Gastroesophageal sphincter (tissue), 4 donors: ENCODE measurements at places on chromosomes 3 and 15.

DNA sequence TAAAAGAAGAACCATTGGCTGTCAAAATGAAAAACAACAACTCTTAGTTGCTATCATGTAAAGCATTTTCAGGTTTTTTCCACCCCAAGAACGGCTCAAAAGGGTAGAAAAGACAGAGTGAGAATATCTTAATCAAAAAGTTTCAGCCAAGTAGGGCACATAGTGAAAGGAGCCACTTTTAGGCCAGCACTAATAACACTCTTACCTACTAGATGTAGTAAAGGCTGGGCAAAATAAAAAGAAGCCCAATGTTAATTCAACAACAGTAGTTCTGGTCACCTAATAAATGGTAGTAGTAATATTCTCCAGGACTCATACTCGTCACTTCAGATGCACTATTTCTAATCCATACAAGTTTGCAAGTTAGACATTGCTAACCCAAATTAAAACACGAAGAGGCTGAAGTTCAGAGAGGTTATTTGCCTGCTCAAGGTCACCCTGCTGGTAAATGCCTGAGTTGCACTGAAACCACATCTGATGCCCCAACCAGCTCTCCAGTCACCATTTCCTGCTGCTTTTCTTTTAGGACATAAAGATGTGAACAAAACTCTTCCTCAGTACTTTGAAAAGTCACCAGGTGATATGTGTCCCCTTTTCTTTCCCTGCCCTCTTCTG, 7.5 kb downstream of the GOLIM4 start:
- ATAC-seq = no peak

GRCh38 chr3:37173806-37174205, 576 bp downstream of the LRRFIP2 start:
- no peak for ATAC-seq

GRCh38 chr3:142057331-142057725, 92.0 kb downstream of the TFDP2 start:
- ATAC-seq = no peak

- ATAC-seq = no peak
Measured at GRCh38 chr15:74202452-74203401, at the start of gene STRA6. TSS of gene STRA6 (minus strand) at chr15:74202787. CDS start at chr15:74202267, 520 bp downstream.

DNA sequence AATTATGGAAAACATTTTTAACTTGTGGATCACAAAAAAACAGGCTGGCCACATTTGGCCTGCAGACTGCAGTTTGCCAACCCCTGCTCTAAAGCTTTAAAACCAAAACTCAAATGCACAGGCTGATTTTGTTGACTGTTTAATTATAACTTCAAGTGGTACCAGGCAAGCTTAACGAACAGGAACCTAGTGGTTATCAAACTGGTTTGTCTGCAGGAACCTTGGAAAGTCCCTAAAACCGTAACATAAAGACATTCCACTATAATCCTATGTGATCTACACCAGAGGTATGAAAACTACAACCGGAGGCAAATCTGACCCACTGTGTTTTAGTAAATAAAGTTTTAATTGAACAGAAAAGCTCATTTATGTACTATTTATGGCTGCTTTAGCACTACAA, 52.4 kb downstream of the TBL1XR1 start:
- no peak for ATAC-seq

DNA sequence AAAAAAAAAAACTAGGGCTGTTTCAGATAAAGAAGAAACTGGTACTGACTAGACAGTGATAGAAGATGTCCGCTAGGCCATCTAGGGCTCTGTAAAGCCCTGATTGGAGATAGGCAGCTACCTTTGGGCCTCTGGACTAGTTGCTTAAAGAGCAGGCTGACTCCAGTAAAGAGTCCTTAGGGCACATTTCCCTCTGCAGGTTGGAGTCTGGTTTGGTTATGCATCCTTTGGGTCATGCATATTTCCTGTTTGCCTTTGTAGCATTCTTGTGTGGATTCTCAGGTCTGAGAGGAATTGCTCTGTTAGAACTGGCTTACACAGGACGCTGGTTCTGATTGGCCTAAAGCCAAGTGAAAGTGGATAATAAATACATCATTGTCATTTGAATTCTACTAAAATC, 165.5 kb upstream of the LRRN1 start:
- no peak for ATAC-seq

GRCh38 chr15:38535491-38536200, 29.0 kb downstream of the RASGRP1 start:
- ATAC-seq = peak; percentile 39

DNA sequence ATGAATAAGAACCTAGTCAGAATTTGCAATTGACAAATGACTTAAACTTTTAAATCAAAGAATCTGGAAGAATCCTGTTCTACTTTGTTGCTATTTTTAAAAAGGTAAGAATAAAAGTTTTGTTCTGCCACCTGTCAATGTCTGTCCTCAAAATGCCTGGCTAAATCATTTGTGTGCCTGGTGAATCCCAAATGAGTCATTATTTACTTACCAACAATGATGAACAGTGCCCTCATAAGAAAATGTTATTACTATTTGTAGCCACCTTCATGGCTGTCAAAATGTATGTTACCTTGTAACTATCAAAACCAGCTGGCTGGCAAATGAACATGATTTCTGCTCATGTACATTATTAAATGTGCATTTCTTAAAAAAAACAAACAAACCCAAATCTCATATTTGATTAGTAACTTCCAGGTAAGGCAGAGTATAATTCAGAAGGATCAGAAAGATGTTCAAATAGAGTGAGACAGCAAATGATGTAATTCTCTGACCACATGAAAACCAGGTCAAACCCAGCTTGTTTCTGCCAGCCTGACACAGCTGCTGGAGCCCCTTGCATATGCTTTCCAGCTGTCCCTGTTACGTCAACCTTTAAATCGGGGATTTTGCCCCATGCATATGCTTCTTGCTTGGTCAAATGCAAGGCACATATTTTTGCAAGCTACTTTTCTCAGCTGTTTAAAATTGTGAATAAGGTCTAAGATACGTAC, 137.9 kb downstream of the SSR3 start:
- no peak for ATAC-seq

DNA sequence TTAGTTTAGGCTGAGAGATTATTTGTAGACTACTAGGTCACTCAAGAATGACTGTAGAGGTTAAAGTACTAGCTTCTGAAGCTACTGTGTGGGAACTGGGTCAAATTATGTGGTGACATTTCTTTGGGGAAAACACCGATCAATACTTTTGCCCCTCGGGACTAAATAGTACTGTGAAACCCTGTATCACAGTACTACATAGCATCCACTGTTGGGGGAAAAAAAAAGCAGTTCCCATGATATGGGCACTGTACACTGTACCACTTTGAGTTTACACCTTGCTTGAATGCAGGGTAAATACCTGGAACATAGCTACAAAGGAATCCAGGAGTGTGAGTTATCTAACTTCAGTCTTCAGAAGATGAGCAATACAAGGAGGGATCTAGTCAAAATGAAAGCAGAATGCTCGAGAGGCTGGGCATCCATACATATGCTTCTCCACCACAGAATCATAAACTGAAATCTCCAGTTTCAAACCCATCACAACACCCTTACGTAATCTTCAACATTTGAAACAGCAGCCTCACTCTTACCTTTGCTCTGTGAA, 311.4 kb downstream of the UNC13C start:
- ATAC-seq = no peak

GRCh38 chr15:31031471-31032067, 40.1 kb upstream of the MTMR10 start:
- ATAC-seq = no peak

GRCh38 chr3:148957586-148957985, 33.8 kb upstream of the GYG1 start:
- ATAC-seq = no peak

- ATAC-seq = peak; percentile 60
Measured at GRCh38 chr15:77024273-77025082, 29.6 kb downstream of the PSTPIP1 start.

- no peak for ATAC-seq
Measured at GRCh38 chr15:59456114-59456513, 18.1 kb downstream of the FAM81A start.

- peak; percentile 63 for ATAC-seq
Measured at GRCh38 chr3:171173736-171174135, 147.2 kb upstream of the SLC2A2 start.

DNA sequence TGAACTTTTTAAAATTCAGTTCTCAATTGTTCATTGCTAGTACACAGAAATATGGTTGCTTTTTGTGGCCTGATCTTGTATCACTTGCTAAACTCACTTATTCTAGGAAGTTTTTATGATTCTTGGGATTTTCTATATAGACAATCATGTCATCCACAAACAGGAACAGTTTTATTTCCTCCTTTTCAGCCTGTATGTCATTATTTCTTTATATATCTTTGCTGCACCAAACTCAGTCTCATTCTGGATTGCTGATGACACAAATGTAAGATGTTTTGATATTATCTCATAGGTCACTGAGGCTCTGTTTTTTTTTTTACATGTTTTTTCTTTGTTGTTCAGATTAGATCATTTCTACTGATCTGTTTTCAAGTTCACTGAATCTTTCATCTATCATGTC, 71.7 kb downstream of the TTBK2 start:
- no peak for ATAC-seq

DNA sequence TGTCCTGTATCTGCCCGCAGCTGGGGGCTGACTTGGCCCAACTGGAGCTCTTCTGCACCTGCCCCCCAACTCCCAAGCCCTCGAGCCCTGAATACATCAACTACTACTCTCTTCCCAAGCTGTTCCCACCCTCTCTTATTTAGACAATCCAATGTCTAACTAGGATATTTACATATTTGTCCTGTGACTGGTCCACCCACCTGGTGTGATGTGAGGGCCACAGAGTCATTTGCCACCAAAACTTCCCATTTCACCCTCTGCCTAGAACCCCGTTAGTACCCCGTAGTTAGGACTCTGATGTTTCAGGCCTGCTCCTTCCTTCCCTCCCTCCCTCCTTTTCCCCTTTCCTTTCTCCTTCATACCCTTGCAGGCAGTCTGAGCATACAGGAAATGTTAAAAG, 6.4 kb downstream of the CPLX3 start:
- no peak for ATAC-seq

GRCh38 chr3:193824365-193824764, 231.4 kb downstream of the OPA1 start:
- ATAC-seq = no peak

DNA sequence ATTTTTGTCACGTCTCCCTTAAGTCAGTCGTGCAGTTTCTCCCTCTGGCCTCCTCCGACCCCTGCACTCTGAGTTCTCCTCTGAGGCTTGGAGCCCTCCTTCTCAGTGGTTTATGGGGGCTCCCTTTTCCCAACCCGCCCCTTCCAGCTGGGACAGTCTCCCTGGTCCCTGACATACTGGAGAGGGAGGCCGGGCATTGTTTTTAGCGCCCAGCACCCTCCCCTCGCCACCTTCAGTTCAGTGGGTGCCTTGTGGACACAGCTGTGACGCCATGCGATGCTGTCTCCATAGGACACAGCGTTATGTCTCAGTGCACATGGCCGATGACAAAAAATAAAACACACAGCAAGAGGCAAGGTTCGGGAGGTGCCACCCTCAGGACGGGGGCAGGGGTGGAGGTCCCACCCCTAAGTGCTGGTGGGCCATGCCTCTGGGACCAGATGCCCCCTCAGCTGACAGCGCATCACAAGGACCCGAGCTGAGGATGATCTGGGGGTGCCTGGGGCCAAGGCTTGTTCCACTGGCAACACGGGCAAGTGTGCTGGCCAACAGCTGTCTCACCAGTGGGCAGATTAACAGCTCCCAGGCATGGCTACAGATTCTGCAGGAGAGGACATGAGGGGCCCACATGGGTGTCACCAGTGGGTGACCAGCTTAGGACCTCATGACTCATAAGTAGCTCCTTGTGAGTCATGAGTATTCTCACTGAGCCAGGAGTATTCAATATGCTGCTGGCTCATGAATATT, 81.6 kb downstream of the PLXNA1 start:
- peak; percentile 13 for ATAC-seq

DNA sequence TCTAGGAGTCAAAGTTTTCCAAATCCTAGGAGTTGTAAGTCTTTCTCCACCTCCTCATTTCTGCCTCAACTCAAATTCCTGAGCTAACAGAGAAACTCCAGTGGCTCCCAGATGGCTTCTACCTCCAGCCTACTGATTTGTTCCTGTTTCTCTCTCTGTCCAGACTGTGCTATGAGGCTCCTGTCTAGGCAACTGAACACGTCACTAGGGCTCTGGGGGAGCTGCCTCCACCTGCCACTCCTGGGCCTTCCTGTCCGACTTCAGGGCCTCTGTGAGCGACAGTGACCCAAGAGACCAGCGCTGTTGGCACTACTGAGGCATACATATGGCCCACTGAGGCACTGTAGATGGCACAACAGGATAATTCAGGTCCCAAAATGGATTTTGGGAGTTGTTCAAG, 71.4 kb downstream of the EXOG start:
- no peak for ATAC-seq

GRCh38 chr15:66703540-66703941, 1.5 kb downstream of the SMAD6 start:
- ATAC-seq = no peak

DNA sequence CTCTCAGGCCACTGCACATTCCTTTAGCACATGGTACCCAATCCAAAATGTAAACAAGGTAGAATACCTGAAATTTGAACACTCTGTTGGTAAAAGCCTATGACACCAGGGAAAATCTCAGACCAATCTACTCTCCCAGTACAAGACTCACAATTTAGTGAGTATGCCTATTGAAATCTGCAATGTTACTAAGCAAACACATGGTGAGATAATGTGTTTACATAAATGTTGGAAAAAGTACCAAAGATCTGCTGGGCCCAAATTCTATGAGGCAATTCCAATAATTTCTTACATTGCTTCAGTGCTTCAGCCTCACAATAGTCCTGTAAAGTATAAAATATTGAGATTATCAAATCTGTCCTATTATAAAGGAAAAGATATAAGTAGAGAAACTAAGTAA, 536.1 kb downstream of the PYDC2 start:
- ATAC-seq = no peak

GRCh38 chr3:41418961-41419691, 219.8 kb downstream of the CTNNB1 start:
- no peak for ATAC-seq

GRCh38 chr15:52261498-52262242, 33.9 kb downstream of the MYO5C start:
- peak; percentile 91 for ATAC-seq

DNA sequence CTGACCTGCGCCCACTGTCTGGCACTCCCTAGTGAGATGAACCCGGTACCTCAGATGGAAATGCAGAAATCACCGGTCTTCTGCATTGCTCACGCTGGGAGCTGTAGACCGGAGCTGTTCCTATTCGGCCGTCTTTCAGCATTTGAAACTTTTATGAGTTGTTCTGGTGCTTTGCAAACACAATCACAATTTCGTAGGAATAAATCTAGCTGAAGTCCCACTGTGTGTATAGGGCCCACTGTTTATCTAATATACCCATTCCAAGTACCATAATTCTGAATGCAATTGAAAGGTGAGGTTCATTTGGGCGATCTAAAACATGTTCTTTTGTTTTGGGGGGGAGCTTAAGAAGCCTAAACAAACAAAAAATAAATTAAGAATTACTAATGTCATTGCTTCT, 572.1 kb downstream of the FGF12 start:
- ATAC-seq = no peak
